Right ventricle myocardium inferior (tissue), 1 donor: ENCODE measurements at places on chromosomes 7 and 10. TPM values are rescaled to one million over a fixed set of nuclear protein-coding genes. Genes with fewer than 3 reads are reported as not detected.

DNA sequence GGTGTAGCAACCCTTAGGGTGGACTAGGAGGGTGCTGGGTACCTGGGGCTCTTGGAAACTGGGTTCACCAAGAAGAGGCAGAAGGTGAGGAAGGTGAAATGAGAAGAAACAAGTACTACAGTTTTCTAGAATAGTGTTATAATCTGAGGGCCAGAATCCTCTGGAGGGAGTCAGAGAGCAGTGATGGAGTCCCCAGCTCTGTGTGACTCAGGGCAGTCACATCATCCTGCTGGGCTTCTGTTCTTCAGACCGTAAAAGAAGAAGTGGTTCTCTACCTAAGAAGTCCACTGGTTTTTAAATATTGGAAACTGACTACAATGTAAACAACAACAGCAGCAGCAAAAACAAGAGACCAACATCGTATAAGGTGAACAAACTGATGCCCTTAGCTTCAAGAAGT lies 197.3 kb downstream of the PRPF18 start:
- no peak for DNase-seq

- DNase-seq = no peak
Observed at GRCh38 chr7:44967571-44968446, 11.0 kb downstream of the MYO1G start.

GRCh38 chr7:96359876-96360275 lies 38.0 kb upstream of the SLC25A13 start:
- DNase-seq = no peak

GRCh38 chr7:27971171-27971812 lies 209.3 kb downstream of the JAZF1 start:
- peak; percentile 53 for DNase-seq

The POU6F2 gene
- total RNA-seq = 0.24 TPM
